Activated CD8-positive, alpha-beta T cell treated with anti-CD3 and anti-CD28 coated beads for 36 hours (primary cell): ENCODE measurements at places on chromosomes 1 and 21.

DNA sequence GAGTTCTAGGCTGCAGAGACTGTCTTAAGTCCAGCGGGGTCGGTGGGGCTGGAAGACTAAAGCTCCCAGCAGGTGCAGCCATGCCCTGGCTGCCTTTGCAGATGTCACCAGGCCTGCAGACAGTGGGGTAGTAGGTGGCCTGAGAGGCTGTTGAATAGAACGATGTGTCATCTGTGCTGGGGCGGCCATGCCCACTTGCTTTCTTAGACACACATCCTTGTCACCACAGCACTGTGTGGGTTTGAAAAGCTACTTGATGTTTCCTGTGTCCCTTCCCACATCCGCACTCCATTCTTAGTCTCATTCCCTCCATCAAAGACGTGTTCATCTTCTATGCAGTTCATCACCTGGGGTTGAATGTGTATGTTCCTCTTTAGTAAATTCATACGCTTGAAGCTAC is 184.5 kb upstream of the TMEM51 start:
- no peaks in the 10 kb centered on the region for H3K36me3 ChIP-seq
- peak; percentile 84 for DNase-seq
- H3K4me1 ChIP-seq = peaks cover 19% of the 10 kb centered on the region
- H3K4me3 ChIP-seq = peak overlapping the region; percentile 19

DNA sequence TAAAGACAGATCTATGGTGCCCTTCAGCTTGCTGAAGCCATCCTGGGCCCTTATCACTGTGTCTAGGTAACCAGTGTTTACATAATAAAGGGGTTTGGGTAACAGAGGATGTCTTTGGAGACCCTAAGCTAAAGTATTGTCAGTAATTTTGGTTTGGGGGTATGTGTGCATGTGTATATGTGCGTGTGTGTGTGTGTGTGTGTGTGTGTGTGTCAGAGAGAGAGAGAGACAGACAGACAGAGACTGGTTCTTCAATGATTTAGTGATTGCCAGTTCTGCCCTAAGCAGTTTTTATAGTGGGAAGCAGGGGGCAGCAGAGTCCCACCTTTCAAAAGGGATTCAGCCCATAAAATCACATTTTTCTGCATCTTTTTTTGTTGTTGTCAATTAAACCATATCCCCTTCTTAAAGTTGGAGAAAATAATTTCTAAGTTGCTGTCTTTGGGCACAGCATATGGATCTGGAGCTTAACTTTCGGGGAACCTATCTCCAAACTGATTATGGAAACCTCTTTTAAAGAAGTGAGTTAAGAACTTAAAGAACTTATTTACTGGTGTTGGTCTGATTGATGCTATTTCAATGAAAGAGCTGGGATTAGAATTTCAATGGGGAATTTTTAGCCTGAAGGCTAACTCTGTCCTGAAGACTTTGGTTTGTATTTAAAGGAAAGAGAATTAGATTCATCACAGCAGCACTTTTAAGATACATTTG is 51.1 kb downstream of the ZNF326 start:
- H3K4me1 ChIP-seq = no peaks in the 10 kb centered on the region
- no peaks in the 10 kb centered on the region for H3K36me3 ChIP-seq
- peak; percentile 51 for DNase-seq
- H3K27me3 ChIP-seq = peaks cover 3% of the 10 kb centered on the region
- no peak overlapping the region for H3K4me3 ChIP-seq

GRCh38 chr1:46761740-46762139 is 37.1 kb upstream of the CYP4B1 start:
- no peaks in the 10 kb centered on the region for H3K36me3 ChIP-seq
- peaks cover 14% of the 10 kb centered on the region for H3K27me3 ChIP-seq
- DNase-seq = no peak
- H3K4me1 ChIP-seq = no peaks in the 10 kb centered on the region

- DNase-seq = no peak
- H3K36me3 ChIP-seq = no peaks in the 10 kb centered on the region
- H3K27me3 ChIP-seq = no peaks in the 10 kb centered on the region
- H3K4me1 ChIP-seq = no peaks in the 10 kb centered on the region
Measured at GRCh38 chr1:79811173-79811572, 804.6 kb upstream of the ADGRL4 start.

- H3K4me1 ChIP-seq = no peaks in the 10 kb centered on the region
- H3K27me3 ChIP-seq = peaks cover 6% of the 10 kb centered on the region
- no peak for DNase-seq
Measured at GRCh38 chr1:6171548-6172124, 8.5 kb downstream of the CHD5 start.

DNA sequence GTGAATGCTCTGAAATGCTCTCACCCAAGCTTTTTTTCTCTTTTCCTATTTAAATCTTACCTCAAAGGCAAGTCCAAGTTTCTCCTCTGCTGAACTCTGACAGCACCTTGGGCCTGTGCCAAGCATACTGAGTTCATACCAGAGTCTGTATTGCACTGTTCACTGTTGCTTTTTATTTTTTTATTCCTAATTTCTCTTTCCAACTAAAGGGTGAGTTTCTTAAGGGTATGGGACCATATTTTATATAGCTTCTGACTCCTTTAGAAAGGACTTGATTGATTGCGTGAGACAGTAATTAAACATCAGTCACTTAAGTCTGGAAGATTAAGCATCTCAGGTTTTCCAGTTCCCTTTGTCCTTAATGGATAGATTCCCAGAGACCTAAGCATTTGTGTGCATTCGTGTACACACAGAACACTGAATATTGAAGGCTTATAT is 69.9 kb downstream of the CACHD1 start:
- H3K27ac ChIP-seq = peak overlapping the region; percentile 82
- peaks cover 48% of the 10 kb centered on the region for H3K4me1 ChIP-seq
- DNase-seq = peak; percentile 24
- H3K27me3 ChIP-seq = no peaks in the 10 kb centered on the region
- peak overlapping the region; percentile 51 for H3K4me3 ChIP-seq
- no peaks in the 10 kb centered on the region for H3K36me3 ChIP-seq

DNA sequence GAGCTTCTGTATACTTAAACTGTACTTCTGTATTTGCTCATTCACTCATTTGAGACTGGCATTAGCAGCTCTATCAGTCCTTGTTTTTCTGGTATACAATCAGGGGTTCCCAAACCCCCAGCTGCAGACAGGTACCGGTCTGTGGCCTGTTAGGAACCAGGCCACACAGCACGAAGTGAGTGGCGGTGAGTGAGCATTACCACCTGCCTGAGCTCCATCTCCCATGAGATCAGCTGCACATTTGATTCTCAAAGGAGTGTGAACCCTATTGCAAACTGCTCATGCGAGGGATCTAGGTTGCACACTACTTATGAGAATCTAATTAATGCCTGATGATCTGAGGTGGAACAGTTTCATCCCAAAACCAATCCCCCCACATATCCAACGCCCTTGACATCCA is 18.2 kb upstream of the NUF2 start:
- H3K4me3 ChIP-seq = no peak overlapping the region
- DNase-seq = no peak
- no peaks in the 10 kb centered on the region for H3K27me3 ChIP-seq
- peaks cover 33% of the 10 kb centered on the region for H3K36me3 ChIP-seq
- peaks cover 2% of the 10 kb centered on the region for H3K4me1 ChIP-seq
- H3K27ac ChIP-seq = no peak overlapping the region

DNA sequence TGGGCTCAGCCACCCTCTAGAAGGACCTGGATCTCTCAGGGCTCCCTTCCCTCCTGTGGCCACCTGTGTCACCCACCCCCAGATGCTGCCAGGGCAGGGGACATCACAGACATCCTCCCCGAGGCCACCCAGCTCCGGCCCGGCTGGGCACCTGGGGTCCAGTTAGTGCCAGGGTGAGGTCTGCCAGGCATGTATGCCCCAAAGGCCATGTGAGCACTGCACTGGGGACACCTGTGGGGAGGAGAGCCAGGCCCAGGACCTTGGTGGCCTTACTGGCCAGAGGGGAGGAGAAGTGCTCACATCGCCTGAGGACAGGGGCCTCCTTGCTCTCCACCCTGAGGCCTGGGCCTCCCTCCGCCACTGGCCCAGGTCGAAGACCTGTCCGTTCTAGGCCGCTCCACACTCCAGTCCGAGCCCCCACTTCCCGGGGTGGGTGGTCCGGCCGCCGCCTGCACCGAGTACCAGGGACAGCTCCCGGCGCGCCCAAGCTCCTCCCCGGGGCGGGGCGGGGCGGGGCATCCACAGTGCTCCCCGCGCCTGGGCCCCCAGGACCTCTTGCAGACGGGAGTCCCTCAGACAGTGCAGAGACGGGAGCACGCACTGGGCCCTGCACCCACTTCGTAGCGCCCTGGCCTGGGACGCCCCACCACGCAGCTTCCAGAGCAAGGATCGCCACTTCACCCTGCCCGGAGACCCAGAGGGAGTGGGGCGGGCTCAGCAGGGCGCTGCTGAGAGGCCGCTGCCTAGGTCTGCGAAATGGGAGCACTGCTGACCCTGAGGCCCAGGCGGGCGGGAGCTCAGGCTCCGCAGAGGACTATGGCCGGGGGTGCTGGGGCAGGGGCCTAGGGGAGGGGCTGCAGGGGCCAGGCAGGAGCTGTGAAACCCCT is 34.3 kb upstream of the CCDC27 start:
- H3K27ac ChIP-seq = no peak overlapping the region
- H3K27me3 ChIP-seq = no peaks in the 10 kb centered on the region
- no peaks in the 10 kb centered on the region for H3K36me3 ChIP-seq
- no peaks in the 10 kb centered on the region for H3K4me1 ChIP-seq
- no peak overlapping the region for H3K4me3 ChIP-seq

DNA sequence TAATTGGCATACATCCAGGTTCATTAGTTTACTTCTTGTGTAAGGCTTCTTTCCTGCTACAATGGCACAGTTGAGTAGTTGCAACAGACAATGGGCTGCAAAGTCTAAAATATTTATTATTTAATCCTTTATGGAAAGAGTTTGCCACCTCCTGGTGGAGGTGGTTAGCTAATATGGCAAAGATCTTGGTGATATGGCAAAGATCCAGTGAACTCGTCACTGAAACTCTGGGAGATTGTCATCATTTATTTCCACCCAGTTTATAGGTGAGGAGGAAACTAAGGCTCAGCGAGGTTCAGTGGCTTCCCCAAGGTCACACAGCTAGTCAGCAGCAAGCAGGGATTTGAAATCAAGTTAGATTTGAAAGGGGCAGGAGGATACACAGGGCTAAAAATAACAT is 16.1 kb upstream of the IFFO2 start:
- no peaks in the 10 kb centered on the region for H3K27me3 ChIP-seq
- H3K36me3 ChIP-seq = no peaks in the 10 kb centered on the region
- H3K4me3 ChIP-seq = no peak overlapping the region
- no peak overlapping the region for H3K27ac ChIP-seq

DNA sequence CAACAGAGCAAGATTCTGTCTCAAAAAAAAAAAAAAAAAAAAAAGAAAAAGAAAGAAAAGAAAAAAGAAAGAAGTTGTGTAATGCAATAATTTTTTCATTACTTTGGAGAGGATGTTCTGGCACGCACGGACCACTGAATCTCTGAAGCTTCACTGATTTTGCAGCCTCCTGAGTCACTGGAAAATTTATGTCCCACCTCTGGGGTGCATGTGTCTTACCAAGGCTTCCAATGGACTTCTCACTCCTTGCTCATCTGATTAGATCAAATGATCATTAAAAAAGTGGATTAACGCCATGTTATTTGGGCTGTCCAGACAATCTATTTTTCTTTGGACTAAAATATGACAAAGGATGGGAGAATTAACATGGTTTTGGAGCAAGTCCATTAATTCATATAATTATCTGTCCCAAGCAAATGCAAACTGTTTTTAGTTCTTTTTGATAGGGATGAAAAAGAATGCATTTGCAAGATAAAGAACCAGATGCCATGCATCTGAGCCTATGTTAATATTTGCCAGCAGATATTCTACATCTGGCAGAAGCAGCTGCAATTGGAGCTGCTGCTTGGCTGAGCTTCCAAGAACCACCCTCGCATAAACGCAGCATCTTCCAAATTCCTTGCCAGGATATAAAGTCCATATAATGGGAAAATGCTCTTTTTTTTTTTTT is 10.1 kb upstream of the MAP1LC3C start:
- H3K27ac ChIP-seq = no peak overlapping the region
- DNase-seq = no peak
- no peaks in the 10 kb centered on the region for H3K4me1 ChIP-seq
- H3K27me3 ChIP-seq = no peaks in the 10 kb centered on the region

GRCh38 chr21:42684109-42684916 is 30.9 kb downstream of the PDE9A start:
- peak overlapping the region; percentile 71 for H3K4me3 ChIP-seq
- no peaks in the 10 kb centered on the region for H3K36me3 ChIP-seq
- peak overlapping the region; percentile 96 for H3K27ac ChIP-seq
- H3K27me3 ChIP-seq = no peaks in the 10 kb centered on the region
- peak; percentile 74 for DNase-seq
- H3K4me1 ChIP-seq = peaks cover 50% of the 10 kb centered on the region

GRCh38 chr1:15949453-15950245 is 26.3 kb downstream of the ZBTB17 start:
- peak; percentile 98 for DNase-seq
- peaks cover 43% of the 10 kb centered on the region for H3K36me3 ChIP-seq
- H3K4me3 ChIP-seq = peak overlapping the region; percentile 62
- peaks cover 76% of the 10 kb centered on the region for H3K4me1 ChIP-seq
- no peaks in the 10 kb centered on the region for H3K27me3 ChIP-seq

- H3K27me3 ChIP-seq = no peaks in the 10 kb centered on the region
- peaks cover 21% of the 10 kb centered on the region for H3K4me1 ChIP-seq
- no peak for DNase-seq
- H3K4me3 ChIP-seq = no peak overlapping the region
- H3K36me3 ChIP-seq = peaks cover 2% of the 10 kb centered on the region
Measured at GRCh38 chr1:185408700-185409270, 91.7 kb upstream of the IVNS1ABP start.

DNA sequence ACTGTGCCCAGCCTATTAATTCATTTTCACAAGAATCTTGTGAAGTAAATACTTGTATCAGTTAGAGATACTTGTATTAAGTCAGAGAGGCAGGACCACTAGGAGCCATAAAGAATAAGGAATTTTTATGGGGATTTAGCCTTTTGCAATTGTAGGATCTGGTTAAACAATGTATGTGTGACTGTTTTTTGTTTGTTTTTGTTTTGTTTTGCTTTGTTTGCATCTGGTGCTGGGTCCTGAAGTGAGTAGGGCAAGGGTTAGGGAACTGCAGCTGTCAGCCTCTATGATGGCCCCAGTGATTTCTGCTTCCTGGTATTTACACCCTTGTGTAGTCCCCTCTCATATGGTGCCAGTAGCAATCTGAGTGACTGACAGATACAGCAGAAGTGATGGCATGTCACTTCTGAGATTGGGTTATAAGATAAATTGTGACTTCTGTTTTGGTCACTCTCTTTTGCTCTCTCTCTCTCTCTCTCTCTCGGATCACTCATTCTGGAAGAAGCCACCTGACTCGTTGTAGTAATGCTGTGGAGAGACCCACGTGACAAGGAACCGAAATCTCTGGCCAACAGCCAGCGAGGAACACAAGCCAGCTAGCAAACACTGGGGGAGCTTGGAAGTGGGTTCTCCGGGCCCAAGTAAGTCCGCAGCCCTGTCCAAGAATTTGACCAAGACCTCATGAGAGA is 96.2 kb upstream of the MARK1 start:
- no peak for DNase-seq
- H3K27me3 ChIP-seq = peaks cover 5% of the 10 kb centered on the region
- H3K27ac ChIP-seq = no peak overlapping the region
- no peaks in the 10 kb centered on the region for H3K36me3 ChIP-seq
